Kidney glomerular epithelial cell (primary cell): ENCODE measurements at places on chromosomes 6 and 20.

DNA sequence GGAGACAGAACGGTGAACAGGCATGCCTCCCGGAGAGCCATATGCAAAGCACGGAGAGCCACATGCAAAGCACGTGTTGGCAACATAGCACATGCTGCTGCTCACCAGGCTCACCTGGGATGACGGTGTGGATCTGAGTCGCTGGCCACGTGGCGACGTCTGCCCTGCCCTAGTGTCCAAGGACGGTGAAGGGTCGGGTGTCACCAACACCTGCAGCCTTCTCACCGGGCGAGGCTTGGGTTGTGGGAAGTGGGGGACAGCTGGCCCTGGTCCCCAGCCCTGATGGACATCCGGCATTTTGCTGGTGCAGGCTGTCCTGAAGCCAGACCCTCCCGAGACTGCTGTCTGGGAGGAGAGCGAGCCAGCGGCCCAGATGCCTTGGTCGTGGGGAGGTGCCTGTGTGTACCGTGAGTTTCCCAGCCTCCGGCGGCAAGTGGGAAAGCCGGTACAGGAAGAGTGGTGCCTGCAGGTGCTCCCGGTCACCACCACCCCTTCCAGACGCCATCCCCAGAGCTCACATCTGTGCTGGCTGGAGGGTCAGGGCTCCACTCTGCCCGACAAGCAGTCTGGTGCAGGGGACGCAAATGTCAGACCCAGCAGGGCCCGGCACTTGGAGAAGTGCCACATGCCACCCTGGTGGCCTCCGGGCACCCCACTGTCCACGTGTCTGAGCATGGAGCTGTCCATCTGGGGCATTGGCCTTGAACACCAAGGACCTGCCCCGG, 5.9 kb upstream of the ADRM1 start:
- DNase-seq = no peak

GRCh38 chr6:53363341-53364079, 14.8 kb upstream of the ELOVL5 start:
- no peak for DNase-seq

DNA sequence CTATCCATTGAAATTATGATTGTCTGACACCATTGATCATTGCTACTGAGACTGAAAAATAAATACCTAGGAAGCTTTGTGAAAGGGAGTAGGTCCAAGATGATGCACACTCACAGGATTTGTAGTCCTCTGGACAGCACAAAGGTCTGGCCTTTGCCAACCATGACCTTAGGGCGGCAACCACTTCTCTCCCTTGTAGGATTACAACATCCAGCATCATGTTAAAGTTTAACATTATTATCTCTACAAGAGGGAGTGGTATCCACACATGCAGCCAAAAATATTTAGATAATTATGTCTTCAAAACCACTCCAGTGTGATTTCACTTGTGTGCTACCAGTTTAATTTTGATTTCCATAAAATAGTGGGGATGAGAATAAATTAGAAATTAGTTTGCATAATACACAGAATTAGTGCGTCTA, 51.1 kb upstream of the NHSL1 start:
- no peak for DNase-seq

DNA sequence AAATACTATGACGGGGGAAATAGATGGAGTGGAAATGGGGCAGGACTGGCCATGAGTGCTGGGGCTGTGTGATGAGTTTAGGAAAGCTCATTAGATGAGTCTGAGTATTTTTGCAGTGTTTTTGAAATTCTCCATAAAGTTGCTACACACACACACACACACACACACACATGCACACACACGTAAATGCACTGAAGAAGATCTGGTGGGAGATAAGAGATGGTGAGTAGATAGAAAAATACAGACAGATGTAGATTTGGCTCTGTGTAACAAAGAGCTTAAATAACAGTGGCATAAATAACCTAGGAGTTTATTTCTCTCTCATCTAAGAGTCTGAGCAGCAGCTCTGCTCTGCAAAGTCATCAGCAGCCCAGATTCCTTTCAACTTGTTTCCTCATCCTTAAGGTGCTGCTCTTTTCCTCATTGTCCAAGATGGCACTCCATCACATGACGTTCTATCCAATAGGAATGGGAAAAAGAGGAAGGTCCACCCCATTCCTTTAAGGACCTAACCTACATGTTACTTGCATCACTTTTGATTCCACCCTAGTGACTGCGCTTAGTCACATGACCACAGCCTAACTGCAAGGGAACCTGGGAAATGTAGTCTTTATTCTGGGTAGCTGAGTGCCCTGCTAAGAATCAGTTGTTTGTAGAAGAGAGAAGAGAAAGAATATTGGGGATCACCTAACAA, 76.4 kb downstream of the EYA2 start:
- no peak for DNase-seq

DNA sequence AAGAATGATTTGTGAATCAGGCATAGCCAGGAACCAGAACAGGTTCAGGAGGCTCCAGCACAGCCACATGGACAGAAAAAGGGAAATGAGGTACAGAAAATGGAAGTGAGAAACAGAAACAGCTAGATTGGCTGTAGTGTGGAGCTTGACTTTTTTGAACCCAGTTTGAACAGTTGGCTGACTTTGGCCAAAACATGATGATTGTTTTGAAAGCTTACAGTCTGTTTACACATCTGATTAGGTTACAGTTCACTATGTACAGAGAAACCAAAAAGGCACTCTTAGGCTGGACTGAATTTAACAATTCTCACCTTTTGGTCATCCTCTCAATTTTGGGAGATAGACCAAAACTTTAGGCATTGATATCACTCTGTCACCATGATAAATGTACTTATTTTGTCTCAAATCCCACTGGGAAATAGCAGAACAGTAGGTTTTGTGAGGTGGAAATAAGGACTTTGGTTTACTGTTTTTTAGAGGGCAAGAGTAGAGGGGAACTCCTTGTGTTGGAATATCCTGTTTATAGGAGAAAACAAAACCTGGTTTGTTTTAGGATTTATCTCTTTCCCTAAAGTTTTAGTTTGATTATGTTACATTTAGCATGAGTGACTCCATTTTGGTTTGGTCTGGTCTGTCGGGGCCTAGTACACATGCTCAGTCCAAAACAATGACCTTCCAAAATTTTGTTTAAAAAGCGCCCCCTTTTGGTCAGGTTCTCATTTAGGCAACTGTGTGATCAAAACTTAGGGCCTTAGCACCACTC, 123.1 kb downstream of the OLIG3 start:
- no peak for DNase-seq

DNA sequence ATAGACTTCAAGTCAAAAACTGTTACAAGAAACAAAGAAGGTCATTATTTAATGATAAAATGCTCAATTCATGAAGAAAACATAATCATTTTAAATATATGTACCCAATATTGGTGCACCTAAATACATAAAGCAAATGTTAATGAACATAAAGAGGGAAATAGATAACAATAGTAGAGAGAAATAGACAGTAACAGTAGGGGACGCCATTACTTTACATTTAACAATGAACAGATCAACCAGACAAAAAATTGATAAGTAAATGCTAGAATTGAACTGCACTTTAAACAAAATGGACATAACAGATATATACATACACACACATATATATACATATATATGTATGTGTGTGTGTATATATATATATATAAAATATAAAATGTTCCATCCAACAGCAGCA, 37.4 kb downstream of the IL22RA2 start:
- DNase-seq = no peak

GRCh38 chr6:110512991-110513390, 36.6 kb upstream of the SLC22A16 start:
- DNase-seq = no peak

DNA sequence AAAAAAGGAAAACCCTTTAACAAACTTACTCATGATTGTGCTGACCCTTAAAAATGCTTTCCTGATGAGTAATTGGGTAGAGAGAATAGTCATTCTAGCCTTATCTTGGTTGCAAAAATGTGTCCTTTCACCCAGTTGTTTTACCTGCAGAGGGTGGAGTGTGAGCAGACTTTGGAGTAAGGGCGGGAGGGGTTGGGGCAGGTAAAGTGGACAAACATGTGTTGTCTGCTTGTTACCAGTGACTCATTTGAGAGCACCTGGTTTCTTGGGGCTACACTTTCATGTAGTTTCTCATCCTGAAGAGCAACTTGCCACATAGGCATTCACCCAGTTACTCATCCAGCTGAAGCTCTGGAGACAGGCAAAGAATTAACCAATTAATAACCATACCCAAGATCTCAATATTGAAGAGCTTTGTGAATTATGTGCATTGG, 121.1 kb downstream of the TNFRSF21 start:
- DNase-seq = peak; percentile 87

- DNase-seq = no peak
Observed at GRCh38 chr6:24387818-24388217, 14.9 kb upstream of the MRS2 start.

- peak; percentile 16 for DNase-seq
Observed at GRCh38 chr6:142304241-142304640, 2.4 kb downstream of the ADGRG6 start.
